GM23338 (cell line): ENCODE measurements at places on chromosomes 4 and X. TPM values are rescaled to one million over a fixed set of nuclear protein-coding genes. Genes with fewer than 3 reads are reported as not detected.

GRCh38 chr4:160947653-160948052 is 1216.1 kb downstream of the FSTL5 start:
- H3K27ac ChIP-seq, result no peak overlapping the region
- no peak overlapping the region for H3K4me3 ChIP-seq
- H3K4me1 ChIP-seq, result no peaks in the 10 kb centered on the region
- no peaks in the 10 kb centered on the region for H3K27me3 ChIP-seq

- H3K27me3 ChIP-seq, result no peaks in the 10 kb centered on the region
- peaks cover 10% of the 10 kb centered on the region; the same call in 1 of the 2 replicates for H3K36me3 ChIP-seq
Observed at GRCh38 chrX:46543441-46543840, 1.8 kb downstream of the ZNF674 start.

Gene MND1
- 22.5 and 26.2 TPM in 2 replicates for total RNA-seq

Gene ZAR1
- total RNA-seq, result 0.78 and 1.6 TPM in 2 replicates

Gene VEGFC
- 1.0 and 1.1 TPM in 2 replicates for total RNA-seq

Gene RXFP1
- total RNA-seq, result 0.12 and 0.63 TPM in 2 replicates

DNA sequence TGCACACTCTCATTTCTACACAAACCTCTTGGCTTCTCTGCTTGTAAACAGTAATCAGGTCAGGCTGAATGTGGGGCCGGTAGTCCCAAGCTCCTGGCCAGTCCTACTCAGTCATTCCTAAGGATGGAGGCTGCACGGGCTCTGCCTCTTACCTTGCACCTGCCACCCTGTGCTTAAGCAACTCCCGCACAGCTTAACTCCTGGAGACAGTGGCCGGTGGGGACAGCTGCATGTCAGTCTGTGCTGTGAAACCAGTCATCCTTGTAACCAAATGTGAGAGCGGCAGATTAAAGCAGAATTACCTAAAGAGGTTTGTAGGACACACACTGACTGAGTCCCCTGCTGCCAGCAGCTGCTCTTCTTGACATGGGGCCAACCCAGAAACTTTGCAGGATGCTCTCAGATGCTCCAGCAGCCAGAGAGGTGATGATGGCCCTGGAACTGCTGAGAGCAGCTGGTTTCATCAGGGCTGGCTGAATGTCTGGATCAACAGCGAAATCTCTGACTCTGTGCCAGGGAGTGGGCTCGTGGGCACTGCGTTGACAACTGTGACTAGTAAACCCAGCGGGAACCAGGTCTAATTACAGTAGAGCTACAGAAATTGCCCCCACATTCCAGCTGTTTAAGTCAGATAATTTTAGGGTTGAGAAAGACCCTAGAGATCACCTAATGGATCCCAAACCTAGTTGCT is 123.7 kb downstream of the ANAPC4 start:
- H3K27me3 ChIP-seq, result no peaks in the 10 kb centered on the region
- no peak overlapping the region for H3K27ac ChIP-seq
- no peak for DNase-seq
- H3K4me3 ChIP-seq, result no peak overlapping the region

- H3K4me1 ChIP-seq, result no peaks in the 10 kb centered on the region
- no peak overlapping the region for H3K27ac ChIP-seq
- H3K36me3 ChIP-seq, result peaks cover 3% of the 10 kb centered on the region; the same call in 1 of the 2 replicates
- DNase-seq, result no peak
Observed at GRCh38 chr4:54289316-54289715, 60.2 kb downstream of the PDGFRA start.

DNA sequence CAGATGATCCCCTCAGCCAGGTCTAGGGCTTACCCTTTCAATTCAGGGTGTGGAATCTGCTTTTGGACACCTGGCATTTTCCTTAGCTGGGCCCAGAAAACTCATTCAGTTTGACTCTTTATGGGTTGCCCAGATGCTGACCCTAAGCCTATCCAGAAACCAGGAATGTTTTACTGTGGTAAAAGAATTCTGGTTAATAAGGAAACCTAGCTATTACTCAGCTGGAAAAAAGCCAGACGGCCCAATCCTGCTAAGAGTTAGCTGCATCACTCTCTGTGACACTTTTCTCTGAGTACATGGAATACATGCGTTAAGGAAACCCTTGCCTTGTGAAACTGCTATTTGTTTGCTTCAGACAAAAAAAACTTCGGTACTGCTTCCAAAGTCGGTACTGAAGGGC is 28.0 kb downstream of the ING2 start:
- H3K27ac ChIP-seq, result no peak overlapping the region
- H3K4me1 ChIP-seq, result peaks cover under 1% of the 10 kb centered on the region
- no peak for DNase-seq
- H3K27me3 ChIP-seq, result no peaks in the 10 kb centered on the region
- H3K36me3 ChIP-seq, result no peaks in the 10 kb centered on the region
